Stimulated activated CD4-positive, alpha-beta T cell treated with anti-CD3 and anti-CD28 coated beads, TNF-alpha, amount 100 ng/mL, for 4 hours (primary cell): ENCODE measurements at places on chromosomes 16 and 17.

DNA sequence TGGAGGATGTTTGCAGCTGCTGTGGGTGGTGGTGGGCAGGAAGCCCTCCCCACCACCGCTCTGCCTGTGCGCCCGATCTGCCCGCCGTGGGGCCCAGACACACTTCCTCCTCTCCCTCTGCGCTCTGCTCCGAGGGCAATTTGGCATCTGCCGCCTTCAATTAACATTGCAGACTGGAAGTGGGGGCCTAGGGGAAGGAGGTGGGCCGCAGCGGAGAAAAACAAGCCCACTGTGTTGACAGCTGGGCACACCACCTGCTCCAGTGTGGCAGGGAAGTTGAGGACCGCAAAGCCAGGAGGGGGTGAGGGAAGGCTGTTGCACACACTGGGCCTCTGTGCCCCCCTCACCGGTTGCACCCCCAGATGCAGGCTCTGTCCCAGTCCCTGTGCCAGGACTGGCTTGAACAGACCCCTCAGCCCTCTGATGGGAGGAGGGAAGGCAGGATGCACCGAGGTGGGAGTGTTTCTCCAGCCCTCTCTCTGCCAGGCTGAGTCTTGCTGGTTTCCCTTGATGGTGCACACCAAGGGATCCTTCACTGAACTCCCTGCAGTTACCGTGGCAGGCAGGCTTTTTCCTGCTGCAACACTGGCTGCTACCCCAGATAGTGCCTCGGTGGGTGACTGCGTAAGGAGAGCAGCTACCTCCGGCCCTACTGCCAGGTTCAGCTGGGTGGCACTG, 72.8 kb upstream of the MED9 start:
- peak; percentile 36 for DNase-seq

DNA sequence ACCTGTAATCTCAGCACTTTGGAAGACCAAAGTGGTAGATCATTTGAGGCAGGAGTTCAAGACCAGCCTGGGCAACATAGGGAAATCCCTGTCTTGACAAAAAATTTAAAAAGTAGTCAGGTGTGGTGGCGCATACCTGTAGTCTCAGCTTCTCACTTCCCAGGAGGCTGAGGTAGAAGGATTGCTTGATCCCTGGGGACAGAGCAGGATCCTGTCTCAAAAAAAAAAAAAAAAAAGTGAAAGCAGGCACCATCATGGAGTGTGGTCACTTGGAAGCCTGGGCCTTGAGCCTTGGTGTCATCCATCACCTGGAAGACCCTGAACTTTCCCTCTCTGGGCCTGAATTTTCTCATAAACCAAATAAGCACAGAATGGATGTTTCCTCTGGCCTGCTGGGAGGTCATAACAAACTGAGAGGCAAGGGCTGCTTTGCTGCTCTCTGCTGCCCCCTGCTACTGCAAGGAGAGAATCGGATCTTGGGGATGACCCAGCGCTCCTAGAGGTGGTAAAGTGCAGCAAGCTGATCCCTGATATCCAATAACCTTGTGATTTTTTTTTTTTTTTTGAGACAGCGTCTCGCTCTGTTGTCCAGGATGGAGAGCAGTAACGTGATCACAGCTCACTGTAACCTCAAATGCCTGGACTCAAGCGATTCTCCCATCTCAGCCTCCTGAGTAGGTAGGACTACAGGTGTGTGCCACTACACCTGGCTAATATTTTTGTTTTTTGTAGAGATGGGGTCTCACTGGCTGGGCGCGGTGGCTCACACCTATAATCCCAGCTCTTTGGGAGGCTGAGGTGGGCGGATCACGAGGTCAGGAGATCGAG, 75.9 kb upstream of the RNU2-1 start:
- no peak for DNase-seq

GRCh38 chr17:68777856-68778694, 176.9 kb upstream of the FAM20A start:
- DNase-seq, result no peak

GRCh38 chr17:57071991-57072944, 12.8 kb upstream of the AKAP1 start:
- DNase-seq, result no peak

GRCh38 chr17:9522074-9522473, 53.5 kb downstream of the STX8 start:
- DNase-seq, result no peak

GRCh38 chr16:55324285-55325079, 479 bp downstream of the IRX6 start:
- no peak for DNase-seq

DNA sequence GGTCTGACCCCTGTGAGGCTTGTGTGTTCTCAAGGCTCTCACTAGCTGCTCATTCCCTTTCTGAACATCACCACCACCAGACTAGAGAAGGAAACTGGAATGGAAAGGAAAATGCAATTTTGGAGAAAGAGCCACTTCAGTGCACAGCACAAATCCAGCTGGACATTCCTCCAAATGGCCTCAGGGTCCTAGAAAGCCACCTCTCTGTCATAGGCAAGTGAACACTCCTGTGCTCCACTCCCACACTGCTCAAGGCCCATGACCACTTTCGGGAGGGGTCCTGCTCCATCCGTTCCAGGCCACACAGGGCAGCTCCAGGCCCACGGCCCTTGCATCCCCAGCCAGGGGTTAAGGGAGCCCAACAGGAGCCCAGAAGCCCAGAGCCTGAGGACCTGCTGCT, 2.6 kb downstream of the LRRC75A start:
- DNase-seq, result no peak

GRCh38 chr16:50498431-50499155, 49.6 kb upstream of the NKD1 start:
- DNase-seq, result no peak

DNA sequence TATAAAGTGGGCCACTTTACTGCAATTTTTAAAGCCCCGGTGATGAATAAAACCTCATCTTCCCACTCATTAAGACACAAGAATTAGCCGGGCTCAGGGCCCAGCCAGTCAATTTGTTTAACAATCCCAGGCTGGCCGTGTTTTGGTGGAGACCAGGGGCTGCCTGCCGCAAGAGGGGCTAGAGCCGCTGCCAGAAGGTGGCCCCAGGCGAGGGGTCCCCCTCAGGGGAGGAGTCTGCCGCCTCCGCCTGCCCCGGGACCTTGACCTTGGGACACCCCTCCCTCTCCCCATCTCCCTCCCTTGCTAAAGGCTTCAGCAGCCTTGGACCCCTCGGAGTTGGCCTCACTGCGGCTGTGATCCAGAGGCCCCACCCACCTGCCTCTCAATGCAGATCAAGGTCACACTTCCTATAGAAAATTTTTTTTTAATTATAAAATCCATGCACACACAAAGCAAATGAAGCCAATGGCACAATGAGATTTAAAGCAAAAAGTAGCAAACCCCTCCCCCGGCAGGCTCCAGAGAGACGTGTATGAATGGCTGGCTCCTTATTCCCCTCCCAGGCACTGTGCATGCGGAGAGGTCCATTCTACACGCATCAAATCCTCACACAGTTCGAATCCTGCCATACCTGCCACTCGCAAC, 23.0 kb upstream of the SLC38A10 start:
- DNase-seq, result no peak

DNA sequence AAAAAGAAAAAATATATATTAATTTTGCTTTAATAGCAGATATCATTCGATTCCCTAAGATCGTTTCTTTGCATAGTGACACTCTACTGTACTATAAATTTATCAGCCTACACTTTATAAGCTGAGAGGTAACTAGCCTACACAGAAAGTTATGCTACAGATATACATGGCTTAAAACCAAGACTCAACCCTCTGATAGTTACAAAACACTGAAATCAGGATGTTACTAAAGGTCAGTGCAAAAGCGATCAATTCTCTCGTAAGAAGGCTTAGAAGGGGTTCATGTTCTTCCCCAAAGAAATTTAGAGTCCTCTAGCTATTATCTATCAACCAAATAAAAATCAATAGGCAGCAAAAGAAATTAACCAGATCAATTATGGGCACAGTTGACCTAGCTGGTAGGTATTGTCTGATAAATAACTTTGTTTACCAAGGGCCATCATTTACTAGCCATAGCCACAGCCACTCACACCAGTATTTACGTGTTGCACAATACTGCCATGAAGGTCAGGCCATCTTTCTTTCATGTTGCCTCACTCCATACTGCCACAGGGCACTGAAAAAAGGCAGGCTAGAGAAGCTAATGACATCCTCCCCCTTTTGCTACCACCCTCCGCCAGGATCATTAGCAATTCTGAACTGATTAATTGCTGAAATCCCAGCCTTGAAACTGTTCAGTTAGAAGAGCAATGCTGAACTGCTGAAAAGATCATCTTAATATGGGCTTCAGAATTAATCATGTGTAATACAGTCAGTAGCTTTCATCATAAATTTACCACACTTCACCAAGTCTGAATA, 43.7 kb downstream of the RND2 start:
- no peak for DNase-seq

DNA sequence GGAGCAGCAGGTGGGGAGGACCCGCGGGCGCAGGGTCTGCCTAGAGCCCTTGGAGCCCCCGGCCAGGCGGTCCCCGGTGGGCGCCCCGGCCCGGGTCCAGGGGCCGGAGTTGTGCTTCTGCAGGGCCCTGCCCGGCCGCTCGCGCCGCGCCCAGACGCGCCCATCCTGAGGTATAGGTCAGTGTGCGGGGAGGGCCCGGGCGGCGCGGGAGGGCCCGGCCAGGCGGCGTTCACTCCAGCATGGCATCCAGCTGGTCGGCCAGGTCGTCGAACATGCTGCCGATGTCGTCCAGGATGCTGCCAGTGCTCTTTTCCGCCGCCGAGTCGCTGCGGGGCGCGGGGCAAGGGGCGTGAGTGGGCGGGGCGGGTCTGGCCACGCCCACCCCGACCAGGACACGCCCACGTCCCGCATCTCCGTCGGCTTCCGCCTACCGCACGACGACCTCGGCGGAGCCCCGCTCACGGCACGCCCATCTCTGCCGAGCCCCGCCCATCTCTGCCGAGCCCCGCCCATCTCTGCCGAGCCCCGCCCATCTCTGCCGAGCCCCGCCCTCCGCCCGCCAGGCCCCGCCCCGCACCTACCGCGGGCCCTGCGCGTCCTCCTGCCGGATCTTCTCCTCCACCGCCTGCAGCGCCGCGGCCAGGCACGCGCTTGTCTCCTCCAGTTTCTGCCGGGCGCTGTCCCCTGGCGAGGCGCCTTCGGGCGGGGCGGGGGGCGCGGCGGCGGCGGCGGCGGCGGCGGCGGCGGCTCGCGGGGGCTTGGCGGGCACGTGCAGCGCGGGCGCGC, 17.9 kb downstream of the CASKIN1 start:
- DNase-seq, result peak; percentile 15

DNA sequence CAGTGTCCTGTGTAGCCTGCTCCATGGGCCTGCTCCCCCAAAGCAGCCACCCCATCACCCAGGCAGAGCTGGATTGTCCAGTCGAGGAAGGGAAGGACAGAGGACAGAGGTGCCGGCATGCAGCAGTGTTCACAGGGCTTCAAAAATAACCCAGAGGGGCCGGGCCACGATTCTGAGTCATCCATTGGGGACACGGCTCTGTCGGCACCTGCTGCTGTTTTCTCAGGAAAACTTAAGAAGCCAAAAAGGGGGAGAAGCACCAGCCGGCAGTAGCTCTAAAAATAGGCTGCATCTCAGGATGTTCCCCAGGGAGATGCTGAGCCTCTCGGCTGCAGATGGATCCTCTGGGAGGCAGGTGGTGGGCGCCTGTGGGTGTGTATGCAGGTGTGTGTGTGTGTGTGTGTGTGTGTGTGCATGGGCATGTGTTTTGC, 1.6 kb downstream of the CA7 start:
- no peak for DNase-seq

DNA sequence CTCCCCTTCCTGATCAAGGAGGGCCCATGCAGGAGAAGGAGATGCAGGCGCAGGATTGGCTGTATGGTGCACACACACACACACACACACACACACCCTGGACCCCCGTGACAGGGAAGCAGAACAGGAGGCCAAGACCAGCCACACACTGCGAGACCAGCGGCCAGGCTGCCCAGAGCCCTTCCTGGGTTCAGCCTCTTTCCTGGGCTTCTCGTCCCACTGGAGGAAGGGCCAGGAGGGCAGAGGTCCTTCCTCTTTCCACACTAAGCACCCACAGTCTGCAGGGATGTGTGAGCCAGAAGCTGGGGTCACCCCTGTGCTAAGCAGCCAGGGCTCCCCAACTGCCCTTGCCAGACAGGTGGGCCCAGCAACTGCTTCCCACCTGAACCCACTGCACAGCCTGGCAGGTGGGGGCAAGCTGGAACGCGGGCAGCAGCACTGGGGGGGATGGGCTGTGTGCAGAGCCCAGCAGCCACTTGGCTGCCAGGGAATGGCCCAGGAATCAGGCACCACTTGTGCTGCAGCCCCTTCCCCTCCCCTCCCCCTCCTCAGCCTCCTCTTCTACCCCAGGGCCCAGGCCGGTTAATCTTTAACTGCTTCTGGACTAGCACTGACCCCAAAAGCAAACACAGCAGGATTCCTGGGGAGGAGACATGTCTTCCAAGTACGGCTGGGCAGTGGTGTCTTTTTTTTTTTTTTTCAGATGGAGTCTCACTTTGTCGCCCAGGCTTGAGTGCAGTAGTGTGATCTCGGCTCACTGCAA, 44.6 kb upstream of the SLC38A10 start:
- no peak for DNase-seq

GRCh38 chr17:35849469-35850348, 19.0 kb downstream of the HEATR9 start:
- DNase-seq, result no peak

GRCh38 chr16:68233835-68234187, 2.1 kb downstream of the ESRP2 start:
- no peak for DNase-seq

GRCh38 chr16:12900599-12901203, 697 bp upstream of the SHISA9 start:
- no peak for DNase-seq

GRCh38 chr16:85610446-85611193, 2.5 kb upstream of the GSE1 start:
- DNase-seq, result peak; percentile 83

DNA sequence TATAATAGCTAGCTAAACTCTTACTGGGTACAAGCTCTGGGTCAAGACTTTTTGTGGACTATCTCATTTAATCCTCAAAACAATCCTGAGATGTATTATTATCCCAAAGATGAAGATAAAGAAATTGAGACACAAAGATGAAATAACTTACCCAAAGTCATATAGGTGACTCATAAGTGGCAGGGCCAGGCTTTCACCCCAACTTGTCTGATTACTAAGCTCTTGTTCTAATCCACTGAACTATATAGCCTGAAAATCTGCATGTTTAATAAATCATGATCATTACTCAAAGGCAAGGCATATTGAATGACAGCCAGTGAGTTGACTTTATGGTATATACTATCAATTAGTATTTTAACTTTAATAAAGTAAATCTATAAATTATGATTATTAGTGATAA, 77.4 kb downstream of the SKAP1 start:
- DNase-seq, result no peak
